ENCODE measurements at places on chromosomes 7 and 10.

DNA sequence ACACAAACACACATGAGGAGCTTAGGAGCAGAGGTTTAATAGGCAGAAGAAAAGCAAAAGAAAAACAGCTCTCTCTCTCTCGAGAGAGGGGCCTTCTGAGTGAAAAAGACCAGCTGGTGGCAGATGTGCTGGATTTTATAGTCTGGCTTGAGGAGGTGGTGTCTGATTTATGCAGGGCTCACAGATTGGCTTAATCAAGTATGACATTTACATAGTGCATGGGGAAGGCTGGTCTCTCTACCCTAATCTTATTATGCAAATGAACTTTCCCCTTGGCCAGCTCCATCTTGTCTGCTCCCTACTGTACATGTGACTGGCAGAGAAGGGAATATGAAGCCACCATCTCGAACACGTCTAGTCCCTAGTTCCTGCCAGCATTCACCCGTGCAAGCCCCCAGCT, 219.5 kb upstream of the ZNF804B start:
- no peak for DNase-seq

DNA sequence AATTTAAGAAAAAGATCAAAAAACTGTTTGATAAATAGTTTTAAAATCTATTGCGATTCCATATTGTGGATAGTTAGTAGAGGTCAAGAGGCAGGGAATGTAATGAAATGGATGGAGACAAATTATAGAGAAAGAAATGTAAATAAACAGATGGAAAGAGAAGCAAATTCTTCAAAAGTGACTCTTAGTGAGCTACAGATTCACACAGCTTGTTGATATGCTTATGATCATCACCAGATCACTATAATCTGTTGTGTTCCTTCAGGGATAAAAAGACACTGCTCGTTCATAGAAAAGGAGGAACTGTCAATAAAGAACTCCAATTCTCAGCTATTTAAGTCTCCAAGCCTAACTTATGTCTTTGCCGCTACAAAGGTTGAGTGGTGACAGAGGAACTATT, 251.4 kb upstream of the SEMA3C start:
- DNase-seq = no peak

- DNase-seq = no peak
These were observed 36.3 kb downstream of the HACD1 start for GRCh38 chr10:17580885-17581284.

DNA sequence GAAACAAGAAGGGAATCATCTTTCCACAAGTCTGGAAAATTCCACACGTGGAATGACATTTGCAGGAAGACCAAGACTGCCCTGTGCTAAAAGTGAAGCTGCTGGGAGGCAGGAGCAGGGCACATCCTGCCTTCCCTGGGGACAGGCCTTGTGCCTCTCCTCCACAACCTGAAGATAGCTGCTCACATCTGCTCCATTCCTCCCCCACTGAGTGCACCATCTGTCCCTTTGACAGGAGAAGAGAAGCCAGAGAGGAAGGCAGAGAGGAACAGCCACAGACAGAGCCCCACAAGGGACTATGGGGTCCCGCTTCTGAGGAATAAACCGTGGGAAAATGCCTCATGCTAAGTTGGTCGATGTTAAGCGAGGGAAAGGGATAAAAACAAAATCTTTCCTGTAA, 15.9 kb upstream of the FAM171A1 start:
- no peak for DNase-seq

GRCh38 chr10:111968647-111969046, 214.9 kb downstream of the GPAM start:
- DNase-seq = no peak

GRCh38 chr7:102889851-102890250, 22.9 kb upstream of the LRRC17 start:
- DNase-seq = no peak

DNA sequence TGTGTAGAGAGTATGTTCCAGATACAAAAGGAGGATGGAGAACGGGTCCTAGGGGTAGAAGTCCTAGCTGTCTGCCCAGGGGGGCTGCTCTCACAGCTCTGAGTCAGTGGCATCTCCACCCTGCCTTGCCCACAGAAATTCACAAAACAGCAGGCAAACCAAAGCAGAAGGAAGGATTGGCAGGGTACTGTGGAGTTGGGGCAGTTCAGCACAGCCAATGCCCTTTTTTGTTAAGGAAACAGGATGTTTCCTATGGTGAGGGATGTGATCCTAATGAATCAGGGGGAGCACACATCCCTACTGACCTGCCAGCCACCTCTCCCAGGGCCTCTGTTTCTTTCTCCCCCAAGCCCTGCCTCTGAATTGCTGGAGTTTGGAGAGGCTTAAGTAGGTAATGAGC, 457.6 kb downstream of the PLXNA4 start:
- DNase-seq = no peak

GRCh38 chr10:132946311-132946710, 3.9 kb upstream of the CFAP46 start:
- DNase-seq = no peak

DNA sequence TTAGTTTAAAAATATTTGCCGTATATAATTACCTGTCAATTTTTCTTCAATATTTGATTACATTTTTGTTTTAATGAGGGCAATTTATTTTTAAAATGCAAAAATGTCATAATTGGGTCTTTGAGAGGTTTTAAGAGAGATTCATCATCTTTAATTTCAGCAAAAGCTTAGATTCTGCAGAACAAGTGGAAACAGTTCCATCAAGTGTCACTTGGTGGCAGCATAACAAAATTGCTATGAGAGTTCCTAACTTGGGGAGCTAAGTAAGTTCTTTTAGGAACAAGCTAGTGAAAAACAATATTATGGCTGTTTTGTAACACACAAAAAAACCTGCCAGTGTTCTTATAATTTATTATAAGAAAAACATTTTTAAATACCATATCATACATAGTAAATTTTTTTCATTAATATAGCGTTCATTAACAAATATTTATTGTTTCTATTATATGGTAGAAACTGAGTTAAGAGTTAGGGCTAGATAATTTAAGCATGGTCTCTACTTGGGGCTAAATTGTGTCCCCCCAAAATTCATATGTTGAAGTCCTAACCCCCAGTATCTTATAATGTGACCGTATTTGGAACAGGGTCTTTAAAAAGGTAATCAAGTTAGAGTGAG, 155.2 kb downstream of the MAGI2 start:
- no peak for DNase-seq

GRCh38 chr7:121587435-121587834, 191.3 kb upstream of the FAM3C start:
- no peak for DNase-seq

GRCh38 chr7:167976-168791, 24.2 kb upstream of the FAM20C start:
- DNase-seq = no peak

DNA sequence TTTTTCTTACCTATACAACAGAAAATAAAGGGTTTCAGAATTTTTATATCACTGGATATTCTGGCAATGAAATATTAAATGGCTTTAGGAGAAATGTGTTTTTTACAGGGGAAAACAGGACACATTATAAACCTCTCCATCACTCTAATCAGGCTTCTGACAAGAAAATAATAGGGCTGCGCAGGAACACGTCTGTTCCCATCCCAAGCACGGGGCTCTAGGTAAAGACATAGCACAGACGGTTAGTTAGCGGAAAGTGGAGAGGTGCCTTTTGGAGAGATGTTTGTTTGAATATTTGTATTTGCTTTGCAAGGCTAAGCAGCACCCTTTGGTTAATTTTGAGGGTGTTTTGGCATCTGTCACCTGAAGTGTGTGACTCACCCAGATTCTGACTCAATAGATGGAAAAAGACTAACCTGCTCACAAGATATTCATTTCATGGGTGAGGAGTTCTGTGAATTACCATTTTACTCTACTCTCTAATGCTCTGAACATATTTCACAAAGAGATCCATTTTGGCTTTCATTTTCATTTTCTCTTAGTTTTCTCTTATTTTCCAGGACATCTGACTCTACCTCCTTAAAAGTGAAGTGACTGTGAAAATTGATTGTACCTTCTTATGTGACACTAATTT, 174.5 kb upstream of the AKR1E2 start:
- DNase-seq = no peak

- DNase-seq = no peak
These were observed 166.0 kb upstream of the MDFIC start for GRCh38 chr7:114755856-114756255.

Measured in nucleus accumbens (tissue), 56 donors.